ENCODE measurements at places on chromosomes 3 and 15. TPM values are rescaled to one million over a fixed set of nuclear protein-coding genes. Genes with fewer than 3 reads are reported as not detected.

GRCh38 chr3:111906656-111907055 lies 47.6 kb downstream of the PHLDB2 start:
- no peak overlapping the region for H3K27ac ChIP-seq
- no peaks in the 10 kb centered on the region for H3K4me1 ChIP-seq
- H3K36me3 ChIP-seq, result no peaks in the 10 kb centered on the region
- DNase-seq, result no peak
- no peak overlapping the region for H3K4me3 ChIP-seq

DNA sequence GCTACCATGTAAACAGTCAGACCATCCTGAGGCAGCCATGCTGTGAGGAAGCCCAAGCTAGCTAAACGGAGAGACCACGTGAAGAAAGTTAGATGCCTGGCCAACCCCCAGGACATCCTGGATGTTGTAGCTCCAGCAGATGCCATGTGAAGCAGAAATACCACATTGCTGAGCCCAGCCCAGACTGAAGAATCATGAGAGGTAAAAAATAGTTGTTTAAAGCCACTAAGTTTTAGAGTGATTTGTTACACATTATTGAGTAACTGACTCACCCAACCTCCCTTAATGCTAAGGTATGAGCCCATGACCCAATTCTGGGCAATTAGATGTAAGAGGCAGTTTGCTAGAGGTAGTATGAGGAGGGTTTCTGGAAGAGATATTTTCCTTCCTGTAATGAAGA lies 200.5 kb downstream of the THRB start:
- no peak overlapping the region for H3K4me3 ChIP-seq
- H3K27ac ChIP-seq, result no peak overlapping the region
- no peak for DNase-seq
- H3K27me3 ChIP-seq, result no peaks in the 10 kb centered on the region
- H3K4me1 ChIP-seq, result no peaks in the 10 kb centered on the region

DNA sequence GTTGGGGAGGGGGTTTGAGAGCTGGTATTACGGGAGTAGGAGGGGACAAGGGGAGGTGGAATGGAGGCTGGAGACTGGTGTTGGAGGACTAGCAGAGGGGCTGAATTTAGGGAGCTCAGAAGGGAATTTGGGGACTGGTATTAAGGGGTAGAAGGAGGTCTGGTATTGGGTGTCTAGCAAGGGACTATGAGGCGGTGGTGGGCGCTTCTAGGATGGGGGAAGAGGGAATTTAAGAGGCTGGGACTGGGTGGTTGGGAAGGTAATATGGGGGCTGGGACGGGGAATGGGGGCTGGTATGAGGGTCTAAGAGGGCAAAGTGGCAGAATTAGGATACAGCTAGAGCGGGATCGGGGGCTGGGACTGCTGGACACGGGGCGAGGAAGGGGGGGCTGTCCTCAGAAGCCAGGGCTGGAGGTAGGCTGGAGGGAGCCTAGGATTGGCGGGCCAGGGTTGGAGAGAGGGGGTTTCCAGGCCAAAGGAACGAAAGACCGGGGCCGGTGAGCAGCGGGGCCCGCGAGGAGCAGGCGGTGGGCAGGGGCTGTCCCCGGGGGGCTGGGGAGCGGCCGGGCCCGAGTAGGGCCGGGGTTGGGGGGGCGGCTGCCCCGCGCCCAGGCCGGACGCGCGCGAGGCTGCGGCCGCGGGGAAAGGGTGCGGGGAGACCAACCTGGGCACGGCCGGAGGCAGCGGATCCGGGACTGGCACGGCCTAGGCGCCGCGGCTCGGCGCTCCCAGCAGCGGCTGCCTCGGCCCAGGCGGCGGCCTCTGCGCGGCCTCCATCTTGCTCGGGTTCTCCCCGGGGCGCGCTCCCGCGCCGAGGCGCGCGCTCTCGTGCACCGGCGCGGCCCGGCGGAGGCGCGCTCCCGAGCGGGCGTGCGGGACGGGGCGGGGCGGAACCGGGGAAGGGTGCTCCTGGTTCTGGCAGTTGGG lies at the start of gene LHFPL4:
TSS of gene LHFPL4 (minus strand) at position 802 of the 927 bp plus-strand sequence. CDS start 1,143 bp downstream, outside the sequence.
- no peaks in the 10 kb centered on the region for H3K36me3 ChIP-seq
- H3K4me1 ChIP-seq, result no peaks in the 10 kb centered on the region
- no peaks in the 10 kb centered on the region for H3K27me3 ChIP-seq
- no peak for DNase-seq

DNA sequence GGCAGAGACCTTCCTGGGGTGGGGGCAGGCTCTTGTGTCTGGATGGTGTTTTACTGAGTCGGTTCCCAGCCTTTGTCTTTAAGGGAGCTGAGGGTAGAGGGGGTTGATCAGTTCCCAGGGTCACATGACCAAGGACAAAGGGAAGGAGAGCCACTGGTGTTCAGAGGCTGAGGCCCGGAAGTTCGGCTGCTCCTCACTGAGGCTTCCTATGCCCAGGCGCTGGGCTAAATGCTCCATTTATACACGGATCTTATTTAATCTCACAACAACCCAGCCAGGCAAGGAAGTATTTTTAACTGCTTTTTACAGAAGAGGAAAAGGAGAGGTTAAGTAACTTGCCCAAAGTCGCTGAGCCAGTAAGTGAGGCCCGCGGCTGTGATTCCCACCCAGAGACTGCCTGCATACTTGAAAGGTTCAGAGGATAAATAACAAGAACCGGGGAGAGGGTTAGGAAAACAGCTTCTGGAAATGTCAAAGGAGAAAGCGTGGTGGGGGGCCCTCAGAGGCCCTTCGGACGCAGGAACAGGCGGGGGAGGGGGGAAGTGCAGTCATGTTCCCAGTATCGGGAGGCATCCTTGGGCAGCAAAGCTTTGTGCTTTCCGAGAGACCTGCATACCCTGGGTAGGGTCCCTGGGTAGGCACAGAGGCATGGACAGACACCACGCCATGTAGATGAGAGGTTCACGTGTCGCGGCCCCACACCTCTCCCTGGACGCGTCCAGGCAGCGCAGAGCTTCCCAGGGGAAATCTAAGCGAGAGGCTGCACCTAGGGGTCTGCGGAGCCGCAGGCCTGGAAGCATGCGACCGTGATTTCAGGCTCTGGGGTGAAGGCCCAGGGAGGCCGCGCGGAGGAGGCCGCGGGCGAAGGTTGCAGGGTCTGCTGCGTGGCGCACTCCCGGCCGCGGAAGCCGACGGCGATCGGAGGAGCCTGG lies 21.3 kb downstream of the EPHB3 start:
- no peaks in the 10 kb centered on the region for H3K36me3 ChIP-seq
- no peak for DNase-seq
- H3K27ac ChIP-seq, result no peak overlapping the region
- no peak overlapping the region for H3K4me3 ChIP-seq
- peaks cover 4% of the 10 kb centered on the region for H3K27me3 ChIP-seq

GRCh38 chr3:46706771-46707582 lies 5.8 kb downstream of the TMIE start:
- H3K27me3 ChIP-seq, result no peaks in the 10 kb centered on the region
- no peak overlapping the region for H3K27ac ChIP-seq
- no peak overlapping the region for H3K4me3 ChIP-seq
- H3K36me3 ChIP-seq, result no peaks in the 10 kb centered on the region
- DNase-seq, result no peak
- peaks cover 4% of the 10 kb centered on the region for H3K4me1 ChIP-seq

DNA sequence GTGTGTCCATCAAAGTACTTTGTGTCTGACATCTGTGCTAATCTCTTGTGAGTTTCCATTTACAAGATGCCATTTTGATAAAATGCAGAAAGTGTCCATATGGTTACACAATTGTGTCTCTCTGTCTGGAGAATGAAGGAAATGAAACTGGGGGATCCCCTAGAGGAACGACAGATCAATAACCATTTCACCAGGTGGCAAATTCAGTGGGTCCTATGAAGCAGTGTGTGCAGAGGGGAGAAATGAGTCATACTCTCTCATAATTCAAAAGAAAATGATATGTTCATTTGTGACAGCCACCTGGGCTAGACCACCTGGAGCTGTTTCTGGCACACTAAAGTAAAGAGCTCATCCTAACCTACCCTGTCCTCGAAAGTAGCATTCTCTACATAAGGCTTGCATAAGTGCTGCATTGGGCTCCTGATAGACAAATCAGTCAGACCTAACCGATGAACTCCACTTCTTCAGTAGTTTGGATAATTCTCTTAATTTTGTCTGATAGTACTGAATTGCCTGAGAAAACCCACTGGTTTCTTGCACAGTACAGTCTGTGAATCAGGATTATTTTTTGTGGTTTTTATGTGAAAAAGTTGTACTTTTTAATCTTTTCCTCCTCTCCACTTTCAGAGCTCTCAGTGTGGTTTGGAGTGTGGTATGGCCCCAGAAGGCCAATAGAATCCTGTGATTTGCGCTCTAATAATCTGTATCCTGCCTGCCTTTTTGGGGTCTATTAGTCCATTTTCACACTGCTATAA lies 10.3 kb upstream of the CD47 start:
- H3K27ac ChIP-seq, result peak overlapping the region; percentile 49
- DNase-seq, result no peak
- H3K4me3 ChIP-seq, result no peak overlapping the region
- H3K27me3 ChIP-seq, result no peaks in the 10 kb centered on the region
- H3K4me1 ChIP-seq, result peaks cover 16% of the 10 kb centered on the region
- H3K36me3 ChIP-seq, result no peaks in the 10 kb centered on the region

DNA sequence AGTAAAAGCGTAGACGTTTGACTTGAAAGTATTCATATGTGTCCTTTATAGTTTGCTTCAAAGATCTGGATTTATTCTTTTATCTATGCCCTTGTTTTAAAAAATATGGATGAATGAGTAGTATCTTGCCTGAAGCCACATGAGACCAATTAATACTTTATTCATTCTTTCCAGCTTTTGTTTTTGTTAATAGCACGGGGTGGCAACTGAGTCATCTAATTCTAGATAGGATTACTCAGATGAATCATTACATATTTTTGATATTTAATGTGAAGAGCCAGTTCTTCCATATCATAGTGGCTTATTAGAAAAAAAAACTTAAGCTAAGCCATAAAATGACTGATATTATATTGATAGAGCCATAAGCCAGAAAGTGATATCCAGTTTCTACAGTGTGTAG lies 121.9 kb downstream of the BBX start:
- no peaks in the 10 kb centered on the region for H3K4me1 ChIP-seq
- H3K4me3 ChIP-seq, result no peak overlapping the region
- H3K36me3 ChIP-seq, result peaks cover 10% of the 10 kb centered on the region
- DNase-seq, result no peak

DNA sequence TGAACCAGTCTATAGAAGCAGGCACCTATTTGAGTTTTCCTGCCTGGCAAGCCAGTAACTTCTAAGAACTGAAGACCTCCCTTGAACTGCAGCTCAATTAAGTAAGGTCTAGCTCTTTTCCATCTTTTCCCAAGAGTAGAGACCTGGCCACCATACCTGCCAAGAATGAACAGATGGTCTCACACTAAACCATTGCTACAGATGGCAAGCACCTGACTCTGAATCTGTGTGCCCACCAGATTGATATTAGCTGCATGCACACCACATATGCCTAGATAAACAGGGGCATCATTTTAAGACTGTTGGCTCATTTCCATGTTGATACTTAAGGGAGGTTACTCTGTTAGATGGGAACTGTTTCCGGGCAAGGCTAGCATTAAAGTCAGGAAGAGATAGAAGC lies 34.8 kb upstream of the GSK3B start:
- H3K4me1 ChIP-seq, result no peaks in the 10 kb centered on the region
- no peak overlapping the region for H3K4me3 ChIP-seq
- no peak overlapping the region for H3K27ac ChIP-seq
- no peak for DNase-seq
- no peaks in the 10 kb centered on the region for H3K36me3 ChIP-seq

GRCh38 chr3:57166660-57167059 lies 1.5 kb upstream of the IL17RD start:
- no peaks in the 10 kb centered on the region for H3K27me3 ChIP-seq
- no peak overlapping the region for H3K27ac ChIP-seq
- no peak for DNase-seq
- H3K4me1 ChIP-seq, result no peaks in the 10 kb centered on the region
- no peak overlapping the region for H3K4me3 ChIP-seq

DNA sequence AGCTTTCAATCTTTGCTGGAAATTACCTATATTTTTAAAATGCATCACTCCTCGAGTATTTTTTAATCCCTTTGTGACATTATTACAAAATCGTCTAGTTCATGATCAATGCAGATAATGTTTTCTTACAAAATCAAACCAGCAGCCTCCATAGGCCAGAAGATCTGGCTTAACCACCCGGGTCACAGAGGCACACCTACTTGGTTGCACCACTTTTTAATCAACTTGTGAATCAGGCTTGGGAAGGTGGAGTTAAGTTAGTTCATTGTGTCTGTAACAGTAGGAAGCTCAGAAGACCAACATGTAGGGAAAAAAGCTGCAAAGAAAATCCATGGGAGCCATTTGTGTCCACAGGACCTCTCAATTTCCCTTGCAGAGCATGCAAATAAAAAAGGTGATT lies 148.0 kb downstream of the TP63 start:
- no peak overlapping the region for H3K27ac ChIP-seq
- H3K36me3 ChIP-seq, result no peaks in the 10 kb centered on the region
- H3K27me3 ChIP-seq, result no peaks in the 10 kb centered on the region
- no peak for DNase-seq
- no peak overlapping the region for H3K4me3 ChIP-seq
- no peaks in the 10 kb centered on the region for H3K4me1 ChIP-seq

GRCh38 chr3:118480101-118480860 lies 554.4 kb downstream of the IGSF11 start:
- H3K27me3 ChIP-seq, result no peaks in the 10 kb centered on the region
- no peak overlapping the region for H3K4me3 ChIP-seq
- no peaks in the 10 kb centered on the region for H3K4me1 ChIP-seq
- DNase-seq, result no peak

GRCh38 chr3:56197259-56197965 lies 270.9 kb downstream of the ERC2 start:
- H3K27ac ChIP-seq, result no peak overlapping the region
- H3K36me3 ChIP-seq, result no peaks in the 10 kb centered on the region
- no peaks in the 10 kb centered on the region for H3K27me3 ChIP-seq
- DNase-seq, result no peak
- no peaks in the 10 kb centered on the region for H3K4me1 ChIP-seq

- no peaks in the 10 kb centered on the region for H3K27me3 ChIP-seq
- H3K36me3 ChIP-seq, result no peaks in the 10 kb centered on the region
- DNase-seq, result no peak
- H3K4me1 ChIP-seq, result no peaks in the 10 kb centered on the region
- H3K27ac ChIP-seq, result no peak overlapping the region
- no peak overlapping the region for H3K4me3 ChIP-seq
Measured at GRCh38 chr3:164465172-164465571, 613.1 kb downstream of the SI start.

Gene TMEM212
- total RNA-seq, result not detected

Gene CYP8B1
- not detected for total RNA-seq

Gene CCR1
- 2.2 TPM for total RNA-seq

Gene SEMA3B
- 0.73 TPM for total RNA-seq

Gene SNTN
- total RNA-seq, result not detected

Gene GP9
- total RNA-seq, result 2.5 TPM

Gene SLC28A1
- not detected for total RNA-seq

Gene TRPC1
- 5.3 TPM for total RNA-seq

Gene CCRL2
- total RNA-seq, result 0.86 TPM

Gene THBS1
- total RNA-seq, result 1.3 TPM

Gene TRH
- total RNA-seq, result not detected

Gene MCTP2
- 17.8 TPM for total RNA-seq

Gene PTPRG
- total RNA-seq, result not detected
